Natural killer cell treated with Interleukin-12 subunit alpha and Interleukin-12 subunit beta and Interleukin-15 and Interleukin-18, amount 100 ng/mL, for 72 hours (primary cell): ENCODE measurements at places on chromosomes 6 and 20.

GRCh38 chr20:36162272-36162966, 7.9 kb downstream of the EPB41L1 start:
- no peak for DNase-seq

DNA sequence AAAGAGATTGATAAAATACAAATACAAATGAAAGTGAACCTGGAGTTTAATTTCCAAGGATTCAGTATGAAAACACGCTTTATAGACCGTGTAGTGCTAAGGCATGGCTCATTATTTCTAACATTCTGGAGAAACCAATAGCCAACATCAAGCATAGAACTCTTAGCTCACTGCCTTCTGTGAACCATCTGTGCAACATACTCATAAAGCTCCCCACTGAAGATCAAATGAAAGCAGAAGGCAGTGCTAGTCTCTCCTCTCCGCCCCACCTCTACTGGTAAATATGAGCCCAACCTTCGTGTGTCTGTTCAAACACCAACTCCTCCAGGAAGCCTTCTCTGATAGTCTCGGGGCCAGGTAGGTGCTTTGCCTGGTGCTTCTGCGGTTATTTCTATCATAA, 153.6 kb downstream of the IPCEF1 start:
- no peak for DNase-seq

DNA sequence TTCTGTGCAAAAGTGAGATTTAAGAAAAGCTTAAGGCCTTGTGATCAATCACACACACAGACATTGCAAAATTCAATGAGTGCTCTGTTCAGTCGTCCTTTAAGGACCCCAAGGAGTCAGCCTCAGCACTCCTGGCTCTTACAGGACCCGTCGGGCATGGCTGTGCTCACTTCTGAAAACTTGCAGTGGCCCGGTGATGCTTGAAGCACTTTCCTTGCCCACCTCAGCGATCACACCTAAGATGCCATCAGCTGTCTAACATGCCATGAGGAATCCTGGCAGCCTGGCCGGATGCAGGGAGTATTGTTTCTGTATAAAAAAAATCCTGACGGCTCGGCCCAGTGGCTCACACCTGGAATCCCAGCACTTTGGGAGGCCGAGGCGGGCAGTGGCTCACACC, 101.4 kb upstream of the LAMP5 start:
- DNase-seq: no peak

- DNase-seq: no peak
Measured at GRCh38 chr6:148213366-148213765, 129.3 kb upstream of the SASH1 start.

DNA sequence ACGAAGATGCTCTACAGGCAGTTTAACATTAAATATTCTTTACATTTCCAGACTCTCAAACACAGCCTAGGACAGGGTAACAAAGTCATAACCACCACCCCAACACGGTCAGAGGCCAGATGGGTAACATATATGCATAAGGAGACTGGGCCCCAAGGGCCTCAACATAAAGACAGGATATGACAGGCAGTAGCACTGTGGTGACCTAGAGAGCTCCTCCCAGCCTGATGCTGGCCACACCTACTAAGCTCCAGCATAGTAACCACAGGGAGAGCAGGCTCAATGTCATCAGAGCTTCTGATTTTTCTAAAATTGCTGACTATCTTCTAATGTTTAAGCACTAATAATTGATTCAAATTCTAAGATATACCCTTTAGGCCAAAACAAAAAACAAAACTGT, 21.7 kb downstream of the SMLR1 start:
- no peak for DNase-seq
